Activated CD8-positive, alpha-beta memory T cell treated with anti-CD3 and anti-CD28 coated beads for 1 hour (primary cell): ENCODE measurements at places on chromosomes 12 and 14.

GRCh38 chr12:50057000-50057841 lies at the start of gene ASIC1:
Gene ASIC1 (plus strand): TSS chr12:50057596. CDS start chr12:50058767, 1,171 bp downstream.
- no peak for DNase-seq

DNA sequence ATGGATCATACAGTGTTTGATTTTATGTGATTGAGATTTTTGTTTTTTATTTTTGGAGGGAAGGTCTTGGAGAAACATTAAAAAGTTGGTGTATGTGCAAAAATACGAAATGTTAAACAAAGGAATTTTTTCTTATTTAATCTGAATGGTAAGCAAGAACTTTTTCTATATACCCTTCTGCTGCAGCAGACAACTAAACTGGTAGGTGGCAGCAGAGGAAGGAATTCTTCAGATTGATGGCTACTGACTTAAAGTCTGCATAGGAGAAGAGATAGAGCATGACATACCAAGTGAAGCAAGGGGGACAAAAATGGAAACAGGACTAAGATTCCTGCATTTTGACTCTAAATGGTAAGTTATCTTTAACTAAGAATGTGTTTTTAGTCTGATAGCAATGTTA lies 42.0 kb upstream of the A2ML1 start:
- no peak for DNase-seq

DNA sequence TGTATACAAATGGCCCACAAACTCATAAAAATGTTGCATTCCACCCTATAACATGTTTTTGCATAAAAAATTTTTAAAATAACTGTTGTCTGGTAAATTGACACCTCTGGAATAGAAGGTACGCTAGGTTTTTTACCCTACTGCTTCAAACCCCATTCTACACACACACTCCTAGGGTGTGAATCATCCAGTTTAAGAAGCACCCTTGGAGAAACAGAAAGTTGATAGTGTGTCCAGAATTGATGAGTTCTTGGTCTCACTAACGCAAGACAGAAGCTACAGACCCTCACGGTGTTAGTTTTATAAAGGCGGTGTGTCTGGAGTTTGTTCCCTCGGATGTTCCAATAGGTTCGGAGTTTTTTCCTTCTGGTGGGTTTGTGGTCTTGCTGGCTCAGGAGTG lies 158.5 kb downstream of the KLRB1 start:
- DNase-seq = no peak

- no peak for DNase-seq
These were observed 900 bp upstream of the DPF3 start for GRCh38 chr14:72894623-72895378.

- no peak for DNase-seq
These were observed 165.5 kb downstream of the SLC38A4 start for GRCh38 chr12:46660276-46660675.

DNA sequence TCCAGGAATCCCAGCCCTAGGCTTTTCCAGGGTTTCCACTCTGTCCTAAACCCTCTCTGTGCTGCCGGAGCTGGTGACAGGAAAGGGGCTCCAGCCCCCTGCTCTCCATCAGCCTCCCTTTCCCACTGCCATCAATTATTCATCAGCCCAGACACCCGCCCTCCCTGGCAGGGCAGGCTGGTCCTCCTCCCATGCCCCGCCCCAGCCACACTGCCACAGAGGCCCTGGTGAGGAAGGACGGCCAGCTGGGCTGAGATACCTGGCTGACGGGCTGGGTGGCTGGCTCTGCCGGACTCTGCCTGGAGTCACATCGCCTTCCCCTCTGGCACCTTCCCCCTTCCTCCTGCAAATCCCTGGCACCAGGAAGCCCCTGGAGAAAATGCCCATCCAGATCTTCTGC lies 11.9 kb upstream of the SMARCD1 start:
- DNase-seq = no peak

GRCh38 chr14:103296007-103296406 lies 38.0 kb upstream of the EIF5 start:
- no peak for DNase-seq

DNA sequence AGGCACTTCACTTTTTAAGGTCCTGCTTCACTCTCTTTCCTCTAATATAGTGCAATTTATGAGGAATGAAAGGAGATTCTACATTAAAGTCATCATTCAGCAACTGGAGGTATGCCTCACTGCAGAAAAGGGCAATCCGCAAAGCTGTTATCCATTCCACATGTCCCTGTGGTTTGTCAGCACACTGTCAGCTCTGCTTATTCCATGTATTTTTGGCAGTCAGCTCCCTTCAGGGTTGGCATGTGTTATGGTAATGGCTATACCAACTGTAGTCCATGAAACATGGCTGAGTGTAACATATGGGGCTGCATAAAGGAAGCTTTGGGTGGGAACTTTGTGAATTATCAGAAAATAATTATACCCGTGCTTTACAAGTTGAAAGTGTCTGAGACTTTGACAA lies 154.1 kb downstream of the GALC start:
- no peak for DNase-seq

GRCh38 chr12:5022465-5023061 lies 21.1 kb upstream of the KCNA5 start:
- DNase-seq = peak; percentile 12

DNA sequence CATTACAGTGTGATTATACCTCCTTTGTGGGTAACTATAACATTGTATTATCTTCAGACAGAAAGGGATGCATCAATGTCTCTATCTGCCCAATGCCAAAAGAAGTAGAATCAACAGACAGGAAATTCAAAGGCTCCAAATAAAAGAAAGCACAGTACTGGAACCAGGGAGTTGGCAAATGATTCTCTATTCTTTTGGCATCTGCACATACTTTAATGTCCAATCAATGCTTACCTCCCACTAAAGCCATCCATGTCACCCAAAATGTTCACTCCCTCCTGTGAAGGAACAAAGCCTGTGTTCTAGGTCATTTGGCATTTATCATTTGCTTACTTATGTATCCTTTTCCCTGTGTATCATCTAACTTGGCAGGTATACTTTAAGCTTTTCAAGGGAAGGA lies 36.7 kb downstream of the KIF21A start:
- no peak for DNase-seq

GRCh38 chr14:22184830-22185168 lies 404.2 kb downstream of the DAD1 start:
- DNase-seq = no peak

- DNase-seq = no peak
These were observed 13.3 kb upstream of the BDKRB2 start for GRCh38 chr14:96191353-96191752.

GRCh38 chr12:116266631-116267349 lies 10.7 kb downstream of the MED13L start:
- DNase-seq = no peak

- no peak for DNase-seq
These were observed 16.3 kb downstream of the DYNC1H1 start for GRCh38 chr14:101980700-101981099.

DNA sequence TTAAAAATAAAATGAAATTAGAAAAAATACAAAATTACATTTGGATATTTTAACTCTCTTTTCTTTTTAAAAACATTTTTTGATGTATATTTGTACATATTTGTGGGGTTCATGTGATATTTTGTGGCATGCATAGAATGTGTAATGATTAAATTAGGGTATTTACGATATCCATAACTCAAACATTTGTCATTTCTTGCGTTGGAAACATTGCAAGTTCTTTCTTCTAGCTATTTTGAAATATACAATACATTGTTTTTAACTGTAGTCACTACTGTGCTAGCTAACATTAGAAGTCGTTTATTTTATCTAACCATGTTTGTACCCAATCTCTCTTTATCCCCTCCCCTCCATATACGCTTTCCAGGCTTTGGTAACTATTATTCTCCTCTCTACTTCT lies 13.9 kb upstream of the EIF2S3B start:
- no peak for DNase-seq

- no peak for DNase-seq
These were observed 58.9 kb downstream of the ANAPC7 start for GRCh38 chr12:110344657-110345056.

DNA sequence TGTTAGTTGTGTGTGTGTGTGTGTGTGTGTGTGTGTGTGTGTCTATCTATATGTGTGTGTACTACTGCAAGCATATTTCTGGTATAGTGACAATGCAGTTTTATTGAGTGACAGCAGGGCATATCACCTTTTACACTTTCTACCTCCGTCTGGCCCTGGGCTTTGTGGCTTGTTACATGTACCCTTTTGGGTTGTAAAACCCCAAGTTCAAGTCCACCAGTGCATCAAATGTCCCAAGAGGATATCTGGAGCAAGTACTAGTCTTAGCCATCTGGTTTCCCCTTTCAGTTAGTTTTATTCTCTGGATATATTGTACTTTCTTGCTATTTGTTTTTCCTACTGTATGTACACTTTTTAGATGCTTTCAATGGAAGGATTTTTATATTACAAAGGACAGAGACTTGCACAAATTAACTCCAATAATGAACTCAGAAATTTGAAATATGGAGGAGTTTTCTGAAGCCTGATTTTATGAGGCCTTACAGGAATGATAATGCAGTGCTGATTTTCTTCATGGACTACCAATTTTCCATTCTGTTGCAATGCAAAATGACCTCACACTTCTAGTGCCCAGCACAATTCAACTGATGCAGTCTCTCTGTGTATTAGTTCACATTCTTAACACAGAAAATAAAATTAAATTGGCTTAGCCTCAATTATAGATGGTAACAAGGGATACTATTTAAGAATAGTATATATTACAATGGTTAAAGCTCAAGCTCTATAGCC lies 29.1 kb downstream of the SLC16A7 start:
- DNase-seq = no peak

DNA sequence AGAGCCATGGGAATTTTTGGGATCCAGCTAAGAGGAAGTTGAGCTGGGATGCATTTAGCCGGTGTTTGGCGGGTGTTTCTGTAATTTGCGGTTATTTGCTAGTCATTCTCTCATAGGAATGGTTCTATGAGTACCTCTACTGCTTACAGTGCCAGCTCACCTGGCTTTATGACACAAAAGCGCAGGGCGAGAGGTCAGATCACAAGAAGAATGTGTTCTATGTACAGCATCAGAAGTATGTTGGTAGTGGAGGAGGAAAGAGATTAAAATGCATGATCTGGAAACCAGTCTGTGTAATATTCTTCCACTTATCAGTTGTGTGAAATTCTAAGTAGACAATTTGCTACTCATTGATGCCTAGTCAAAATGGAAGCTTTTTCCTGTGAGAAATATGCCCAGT lies 173.3 kb downstream of the ADCK1 start:
- no peak for DNase-seq

GRCh38 chr12:65171073-65171472 lies 1.7 kb downstream of the LEMD3 start:
- no peak for DNase-seq

DNA sequence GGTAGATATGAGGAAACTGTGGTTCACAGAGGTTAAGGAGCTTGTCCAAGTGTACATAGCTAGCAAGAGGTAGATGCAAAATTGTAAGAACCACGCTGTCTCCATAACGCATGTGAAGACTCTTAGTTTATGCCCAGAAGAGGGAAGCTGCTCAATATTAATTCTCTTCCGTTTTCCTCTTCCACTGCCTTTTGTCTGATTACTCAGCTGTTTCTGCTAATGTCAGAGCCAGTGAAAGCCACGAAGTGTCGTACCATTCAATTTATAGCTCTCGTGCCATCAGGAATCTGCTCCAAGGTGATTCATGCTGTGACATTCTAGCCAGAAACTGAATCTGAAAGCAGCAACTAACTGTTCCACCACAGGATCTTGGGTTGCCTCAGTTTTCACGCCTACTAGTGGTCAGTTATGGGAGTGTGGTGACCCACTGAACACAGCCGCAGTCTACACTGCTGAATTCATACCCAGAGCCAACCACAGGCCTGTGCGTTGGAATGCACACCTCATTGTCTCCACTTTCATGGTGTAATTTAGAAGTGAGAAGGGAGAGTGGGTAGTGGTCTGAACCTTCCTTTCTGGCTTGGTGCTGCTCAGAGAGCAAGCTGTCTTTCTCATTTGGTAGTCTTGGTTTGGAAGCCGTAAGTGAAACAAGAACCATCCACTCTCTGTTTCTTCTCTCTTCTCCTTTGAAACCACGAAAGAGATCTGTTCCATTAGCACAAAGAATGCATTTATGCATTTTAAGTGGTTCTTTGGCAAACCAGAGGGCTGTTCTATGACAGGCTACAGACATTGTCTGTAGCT lies 74.2 kb upstream of the NAP1L1 start:
- DNase-seq = peak; percentile 21

DNA sequence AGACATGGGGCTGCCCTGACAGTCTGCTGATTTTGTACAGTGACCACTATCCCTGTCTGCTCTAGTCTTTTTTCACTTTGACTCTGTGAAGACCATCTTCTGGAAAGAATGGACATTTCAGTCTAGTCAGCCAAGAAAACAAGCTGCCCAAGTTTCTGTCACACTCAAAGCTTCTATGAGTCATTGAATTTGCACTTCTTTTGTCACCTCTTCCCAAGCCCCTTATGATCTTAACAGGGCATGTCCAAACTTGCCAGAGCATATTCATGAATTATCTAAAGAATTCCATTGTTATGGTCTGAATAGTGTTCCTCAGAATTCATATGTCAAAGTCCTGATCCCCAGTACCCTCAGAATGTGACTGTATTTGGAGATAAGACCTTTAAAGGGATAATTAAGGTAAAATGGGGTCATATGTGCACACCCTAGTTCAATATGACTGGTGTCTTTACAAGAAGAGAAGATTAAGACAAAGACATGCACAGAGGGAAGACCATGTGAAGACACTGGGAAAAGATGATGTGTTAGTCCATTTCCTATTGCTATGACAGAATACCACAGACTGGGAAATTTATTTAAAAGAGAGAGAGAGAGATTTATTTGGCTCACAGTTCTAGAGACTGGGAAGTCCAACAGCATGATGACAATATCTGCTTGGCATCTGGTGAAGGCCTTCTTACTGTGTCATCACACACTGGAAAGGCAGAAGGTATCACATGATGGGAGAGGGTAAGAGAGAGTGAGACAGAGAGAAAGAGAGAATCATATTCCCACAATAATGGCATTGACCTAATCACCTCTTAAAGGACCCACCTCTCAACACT lies 242.6 kb downstream of the BTG1 start:
- no peak for DNase-seq

DNA sequence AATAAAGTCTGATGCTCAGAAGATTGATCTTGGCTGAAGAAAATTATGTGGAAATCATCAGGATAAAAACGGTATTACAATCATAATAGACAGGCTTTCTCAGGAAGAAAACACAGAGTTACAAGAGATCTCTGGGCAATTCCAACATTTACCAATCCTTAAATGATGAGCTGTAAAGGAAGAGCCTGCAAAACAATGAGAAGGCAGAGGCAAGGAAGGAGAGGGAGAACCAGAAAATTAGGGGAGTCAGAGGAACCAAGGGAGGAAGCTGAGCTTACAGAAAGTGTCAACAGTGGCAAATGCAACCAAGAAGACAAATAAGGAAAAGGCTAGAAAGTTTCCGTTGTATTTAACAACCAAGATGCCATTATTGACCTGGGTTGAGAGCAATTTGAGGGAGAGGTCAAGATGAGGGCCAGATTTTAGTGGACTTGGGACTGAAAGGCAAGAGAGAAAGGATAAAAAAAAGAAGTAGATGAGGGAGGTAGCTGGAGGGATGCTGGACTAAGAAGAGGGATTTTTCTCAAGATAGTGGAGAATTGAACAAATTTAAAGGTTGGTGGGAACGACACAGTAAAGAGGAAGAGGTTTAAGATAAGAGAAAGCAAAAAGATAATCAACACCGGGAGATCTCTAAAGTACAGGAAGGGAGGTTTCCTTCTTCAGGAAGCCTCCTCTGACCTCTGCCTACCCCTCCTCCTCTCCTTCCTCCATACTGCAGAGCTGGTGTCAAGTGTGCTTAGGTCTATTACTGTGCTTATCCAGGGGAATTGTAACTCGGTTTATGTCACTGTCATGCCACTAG lies 116.9 kb downstream of the DUSP6 start:
- no peak for DNase-seq
